Caco-2 (cell line): ENCODE measurements at places on chromosomes 4 and X.
A peak's percentile ranks its signal among the peaks of the same experiment; 100 is the strongest.

DNA sequence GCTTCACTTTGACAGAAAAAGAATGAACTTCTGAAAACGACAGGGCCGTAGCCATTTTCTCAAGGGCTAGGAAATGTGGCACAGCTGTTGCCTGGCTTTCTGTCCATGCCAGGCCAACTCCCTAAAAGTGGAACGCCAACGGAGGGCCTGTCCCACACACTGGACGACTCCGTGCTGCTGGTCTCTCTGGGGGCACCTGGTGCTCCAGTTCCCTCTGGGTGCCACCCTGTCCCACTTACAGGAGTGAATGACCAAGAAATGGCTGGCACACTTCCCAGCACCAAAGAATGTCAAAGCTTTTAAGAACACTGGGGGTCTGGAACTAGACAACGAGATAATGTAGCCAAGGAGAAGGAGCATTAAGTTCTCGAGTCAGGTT lies 40.9 kb downstream of the GATB start:
- DNase-seq, result no peak

DNA sequence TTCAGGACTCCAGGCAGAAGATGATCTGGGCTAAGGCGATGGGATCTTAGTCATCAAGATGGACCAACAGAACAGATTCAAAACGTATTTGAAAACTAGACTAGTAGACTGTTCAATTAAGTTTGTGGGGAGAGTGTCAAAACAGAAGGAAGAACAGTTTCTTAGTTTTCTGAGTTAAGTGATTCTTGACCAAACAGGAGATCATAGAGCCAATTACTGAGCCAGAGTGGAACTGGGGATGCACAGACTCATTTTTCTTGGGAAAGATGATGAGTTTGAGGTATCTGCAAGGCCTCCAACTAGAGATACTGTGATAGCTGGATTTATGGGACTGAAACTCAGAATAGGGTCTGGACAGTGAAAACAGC lies 119.5 kb downstream of the REELD1 start:
- no peak for DNase-seq

DNA sequence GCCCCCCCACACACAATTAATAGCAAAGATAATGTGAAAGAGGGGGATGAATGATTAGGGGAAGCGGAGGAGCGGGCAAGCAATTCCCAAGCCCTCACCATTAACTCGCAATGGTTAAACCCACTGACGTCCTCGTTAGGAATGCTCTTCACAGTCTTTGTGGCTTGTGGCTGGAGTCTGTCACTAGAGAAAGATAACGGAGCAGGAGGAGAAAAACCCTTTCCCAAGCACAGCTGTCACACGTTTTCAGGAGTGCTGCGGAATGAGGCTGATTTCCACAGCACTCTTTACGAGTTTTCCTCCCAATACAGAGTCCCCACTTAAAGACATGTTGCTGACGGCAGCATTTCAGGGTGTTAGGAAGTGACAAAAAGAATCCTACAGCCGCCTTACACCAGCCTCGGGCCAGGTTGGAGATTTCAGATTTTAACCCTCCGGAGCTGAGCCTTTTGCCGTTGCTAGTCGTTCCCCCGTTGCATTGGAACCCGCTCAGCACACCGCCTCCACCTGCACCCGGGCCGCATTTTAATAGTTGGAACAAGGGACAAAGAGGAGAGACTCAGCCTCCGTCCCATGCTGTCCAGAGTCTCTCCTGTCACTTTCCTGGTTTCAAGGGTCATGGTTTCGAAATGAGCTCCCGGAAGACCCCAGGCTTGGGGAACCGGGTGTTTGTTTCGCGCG lies 92.2 kb downstream of the GEMIN8 start:
- DNase-seq, result no peak

GRCh38 chrX:119249891-119250290 lies 13.8 kb downstream of the PGRMC1 start:
- no peak for DNase-seq

DNA sequence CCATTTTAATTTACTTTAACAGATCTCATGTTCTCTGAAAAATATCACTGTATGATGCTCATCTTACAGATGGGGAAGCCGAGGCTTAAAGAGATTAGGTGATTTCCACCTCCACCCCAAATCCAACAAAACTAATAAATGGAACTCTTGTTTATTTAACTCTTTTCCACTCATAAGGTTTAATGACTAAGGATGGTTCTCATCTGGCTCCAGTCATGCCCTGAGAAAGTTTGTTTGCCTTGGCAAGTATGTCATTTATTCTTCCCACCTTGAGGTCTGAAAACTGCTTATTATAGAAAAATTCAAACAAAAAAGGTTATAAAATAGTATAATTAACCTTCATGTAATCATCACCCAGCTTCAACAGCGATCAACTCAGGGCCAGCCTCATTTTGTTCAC lies 56.3 kb downstream of the PPEF2 start:
- DNase-seq, result no peak

DNA sequence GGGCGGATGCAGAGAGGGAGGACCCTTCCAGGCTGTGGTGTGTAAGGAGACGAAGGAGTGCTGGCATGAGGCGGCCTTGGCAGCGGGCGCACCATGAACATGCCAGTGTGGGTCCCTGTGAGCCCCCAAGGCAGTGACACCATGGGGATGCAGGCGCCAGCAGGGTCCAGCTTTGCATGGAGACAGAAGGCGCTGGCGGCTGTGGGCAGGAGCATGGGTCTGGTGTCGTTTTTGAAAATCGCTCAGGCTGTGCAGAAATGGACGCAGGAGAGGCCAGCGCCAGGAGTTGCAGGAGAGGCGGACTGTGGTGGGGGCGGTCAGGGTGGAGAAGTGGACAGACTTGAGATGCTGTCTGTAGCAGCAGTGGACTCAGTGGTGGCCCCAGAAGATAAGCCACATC lies 56.1 kb downstream of the PCGF3 start:
- no peak for DNase-seq

DNA sequence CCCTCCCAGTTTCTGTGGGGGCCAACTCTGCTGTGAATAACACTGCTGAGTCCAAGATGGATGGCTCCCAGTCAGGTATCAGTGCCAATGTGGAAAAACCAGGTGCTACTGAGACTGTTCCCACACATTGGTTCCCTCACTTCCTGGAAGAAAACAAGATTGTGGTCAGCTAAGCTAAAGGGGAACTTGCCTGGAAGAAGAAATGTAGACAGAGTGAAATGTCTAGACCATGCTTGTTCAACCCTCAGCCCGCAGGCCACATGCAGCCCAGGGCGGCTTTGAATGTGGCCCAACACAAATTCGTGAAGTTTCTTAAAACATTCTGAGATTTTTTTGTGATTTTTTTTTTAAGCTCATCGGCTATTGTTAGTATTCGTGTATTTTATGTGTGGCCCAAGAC lies 28.6 kb upstream of the UTP14A start:
- DNase-seq, result no peak

GRCh38 chr4:159269116-159269515 lies 166.2 kb downstream of the RAPGEF2 start:
- no peak for DNase-seq

DNA sequence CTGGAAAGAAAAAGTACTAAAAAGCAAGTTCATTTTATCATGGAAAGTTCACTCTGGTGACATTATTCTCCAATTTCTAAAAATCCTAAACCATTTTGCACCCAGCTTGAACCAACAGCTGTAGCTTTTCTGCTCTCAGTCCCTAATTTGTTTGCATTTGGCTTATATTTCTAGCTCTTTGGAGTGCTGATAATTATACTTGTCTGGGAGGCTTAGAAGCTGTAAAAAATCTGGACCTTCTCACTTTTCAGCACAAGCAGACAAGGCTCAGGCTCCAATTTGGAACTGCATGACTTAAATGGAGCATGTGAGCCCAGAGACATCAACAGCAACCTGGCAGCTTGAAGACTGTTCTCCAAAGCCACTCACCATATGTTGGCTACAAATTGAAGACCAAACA lies 170.9 kb upstream of the PCDH18 start:
- no peak for DNase-seq

DNA sequence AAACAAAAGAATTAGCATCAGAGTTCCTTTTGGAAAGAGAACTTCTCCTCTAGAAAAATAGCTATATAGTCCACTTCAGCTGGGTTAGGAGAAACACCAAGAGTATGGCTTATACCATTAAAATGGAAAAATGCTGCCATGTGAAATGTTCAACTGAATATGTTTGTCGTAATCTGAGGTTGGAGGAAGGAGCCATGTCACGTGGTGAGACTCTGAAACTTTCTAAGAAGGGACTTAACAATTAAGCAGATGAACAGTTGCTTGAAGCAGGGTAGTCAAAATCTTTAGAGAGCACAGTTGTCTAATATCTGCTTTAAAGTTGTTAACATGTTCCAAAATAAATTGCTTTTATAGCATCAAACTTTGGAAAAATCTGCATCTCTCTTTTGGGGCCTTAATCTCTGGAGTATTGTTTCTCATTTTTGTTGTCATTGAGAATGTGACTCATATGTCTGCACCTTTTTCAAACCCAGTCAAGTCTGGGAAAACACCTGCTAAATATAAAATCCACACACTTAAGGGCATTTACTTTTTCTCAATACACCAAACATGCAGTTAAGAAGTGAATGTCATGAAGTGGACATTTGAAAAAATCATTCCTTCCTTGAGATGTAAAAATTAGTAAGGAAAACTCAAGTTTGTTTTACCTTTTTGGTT lies 168.8 kb upstream of the PDE5A start:
- no peak for DNase-seq

GRCh38 chr4:7668271-7668670 lies 233.5 kb upstream of the PSAPL1 start:
- DNase-seq, result no peak

GRCh38 chrX:152942077-152942442 lies 44.2 kb downstream of the ZNF185 start:
- DNase-seq, result no peak

GRCh38 chrX:20517565-20517964 lies 250.9 kb upstream of the RPS6KA3 start:
- no peak for DNase-seq

GRCh38 chr4:118784776-118785175 lies 51.1 kb downstream of the SEC24D start:
- no peak for DNase-seq

- no peak for DNase-seq
These were observed 186.1 kb downstream of the TMA16 start for GRCh38 chr4:163680386-163681098.

DNA sequence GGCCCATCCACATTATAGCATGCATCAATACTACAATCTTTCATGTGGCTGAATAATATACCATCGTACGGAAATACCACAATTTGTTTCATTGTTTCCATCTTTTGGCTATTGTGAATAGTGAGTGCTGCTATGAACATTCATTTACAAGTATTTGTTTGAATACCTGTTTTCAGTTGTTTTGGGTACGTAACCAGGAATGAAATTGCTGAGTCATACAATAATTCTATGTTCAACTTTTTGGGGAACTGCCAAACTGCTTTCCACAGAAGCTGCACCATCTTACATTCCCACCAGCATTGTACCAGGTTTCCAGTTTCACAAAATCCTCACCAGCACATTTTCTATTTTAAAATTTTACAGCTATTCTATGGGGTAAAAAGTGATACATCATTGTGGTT lies 28.5 kb upstream of the MANBA start:
- no peak for DNase-seq

DNA sequence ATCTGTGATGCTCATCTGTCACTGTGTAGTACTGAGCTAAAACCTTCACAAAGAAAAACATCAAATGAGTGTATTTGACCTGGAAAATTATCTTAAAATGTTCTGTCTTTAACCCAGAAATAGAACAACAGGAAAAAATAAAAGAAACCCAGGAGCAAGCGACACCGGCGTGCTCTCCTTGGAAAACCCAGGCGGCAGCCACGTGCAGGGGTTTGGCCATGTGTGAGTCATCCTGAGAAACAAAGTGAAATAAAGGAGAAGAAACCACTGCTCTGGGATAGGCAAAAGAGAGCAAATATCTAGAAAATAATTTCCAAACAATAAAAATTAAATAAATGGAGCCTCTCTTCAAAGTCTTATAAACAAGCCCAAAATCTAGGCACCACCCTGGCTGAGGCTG lies 20.0 kb upstream of the TMEM128 start:
- no peak for DNase-seq

DNA sequence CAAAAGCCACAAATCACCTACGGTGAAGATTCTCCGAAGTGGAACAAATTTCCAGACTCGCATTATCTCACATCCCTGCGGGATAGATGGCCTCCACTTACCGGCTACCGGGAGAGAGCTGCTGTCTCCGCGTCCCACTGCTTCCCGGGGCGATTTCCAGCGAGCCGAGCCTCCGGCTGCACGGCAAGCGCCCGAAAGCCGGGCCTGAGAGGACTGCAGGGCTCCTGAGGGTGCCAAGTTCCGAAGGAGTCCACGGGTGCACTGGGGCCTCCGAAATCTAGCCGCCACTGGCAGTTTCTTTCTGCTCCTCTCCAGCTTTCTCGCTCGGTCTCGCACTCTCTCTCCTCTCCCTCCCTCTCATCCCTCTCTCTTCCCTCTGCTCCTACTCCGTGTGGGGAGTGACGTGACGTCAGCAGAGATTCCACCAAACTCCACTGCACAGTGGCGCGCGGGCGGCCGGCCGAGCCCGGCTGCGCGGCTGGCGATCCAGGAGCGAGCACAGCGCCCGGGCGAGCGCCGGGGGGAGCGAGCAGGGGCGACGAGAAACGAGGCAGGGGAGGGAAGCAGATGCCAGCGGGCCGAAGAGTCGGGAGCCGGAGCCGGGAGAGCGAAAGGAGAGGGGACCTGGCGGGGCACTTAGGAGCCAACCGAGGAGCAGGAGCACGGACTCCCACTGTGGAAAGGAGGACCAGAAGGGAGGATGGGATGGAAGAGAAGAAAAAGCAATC lies 14.0 kb upstream of the PITX2 start:
- DNase-seq, result peak; percentile 86

- DNase-seq, result no peak
These were observed 178.3 kb upstream of the GYPA start for GRCh38 chr4:144318797-144319196.

- DNase-seq, result no peak
These were observed 88.1 kb downstream of the FSTL5 start for GRCh38 chr4:162075726-162076125.

DNA sequence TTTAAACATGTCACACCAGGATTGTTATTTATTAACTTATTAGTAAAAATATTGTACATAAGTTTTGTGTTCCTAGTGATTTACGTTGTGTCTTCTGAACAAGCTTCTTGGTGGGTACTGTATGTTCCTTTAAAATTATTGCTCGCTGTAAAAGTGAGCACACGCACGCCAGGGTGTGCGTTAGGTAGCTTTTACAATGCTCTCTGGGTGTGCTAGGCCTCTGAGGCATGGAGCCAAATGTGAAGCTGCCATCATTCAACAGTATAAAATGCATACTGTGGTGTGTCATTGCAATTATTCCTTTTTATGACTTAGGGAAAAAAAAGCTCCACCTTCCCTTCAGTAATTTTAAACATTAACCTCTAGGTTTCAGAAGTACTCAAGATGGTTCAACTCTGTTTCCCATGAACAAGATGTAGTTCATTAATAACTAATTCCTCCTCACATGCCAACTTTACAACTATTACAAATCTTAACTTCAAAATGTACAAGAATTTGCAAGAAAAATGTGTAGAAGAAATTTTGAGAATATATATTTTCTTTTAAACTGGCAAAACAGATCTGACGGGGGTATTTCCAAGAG lies 42.4 kb downstream of the ATOH1 start:
- no peak for DNase-seq
